ENCODE measurements at places on chromosomes 6 and 20.

GRCh38 chr6:18388942-18389341 lies 1.8 kb downstream of the RNF144B start:
- no peak for DNase-seq

- no peak for DNase-seq
Measured at GRCh38 chr6:7730784-7731227, 4.9 kb downstream of the BMP6 start.

DNA sequence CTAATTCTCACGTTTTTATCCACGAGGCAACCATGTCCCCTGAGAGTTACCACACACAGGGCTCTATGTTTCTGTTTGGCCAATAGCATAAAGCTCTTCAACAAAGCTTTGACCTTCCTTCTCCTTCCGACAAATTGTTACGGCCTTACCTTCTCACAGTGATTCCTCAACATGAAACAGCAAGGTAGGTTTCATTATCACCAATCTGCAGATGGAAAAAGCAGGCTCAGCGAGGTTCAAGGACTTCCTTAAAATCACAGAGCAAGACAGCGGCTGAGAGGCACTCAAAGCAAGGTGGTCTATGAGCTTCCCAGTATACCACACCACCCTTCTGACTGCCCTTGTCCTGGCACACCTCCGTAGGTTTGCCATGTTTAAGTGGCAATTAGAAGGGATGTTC lies 360.0 kb downstream of the CD83 start:
- DNase-seq = no peak

DNA sequence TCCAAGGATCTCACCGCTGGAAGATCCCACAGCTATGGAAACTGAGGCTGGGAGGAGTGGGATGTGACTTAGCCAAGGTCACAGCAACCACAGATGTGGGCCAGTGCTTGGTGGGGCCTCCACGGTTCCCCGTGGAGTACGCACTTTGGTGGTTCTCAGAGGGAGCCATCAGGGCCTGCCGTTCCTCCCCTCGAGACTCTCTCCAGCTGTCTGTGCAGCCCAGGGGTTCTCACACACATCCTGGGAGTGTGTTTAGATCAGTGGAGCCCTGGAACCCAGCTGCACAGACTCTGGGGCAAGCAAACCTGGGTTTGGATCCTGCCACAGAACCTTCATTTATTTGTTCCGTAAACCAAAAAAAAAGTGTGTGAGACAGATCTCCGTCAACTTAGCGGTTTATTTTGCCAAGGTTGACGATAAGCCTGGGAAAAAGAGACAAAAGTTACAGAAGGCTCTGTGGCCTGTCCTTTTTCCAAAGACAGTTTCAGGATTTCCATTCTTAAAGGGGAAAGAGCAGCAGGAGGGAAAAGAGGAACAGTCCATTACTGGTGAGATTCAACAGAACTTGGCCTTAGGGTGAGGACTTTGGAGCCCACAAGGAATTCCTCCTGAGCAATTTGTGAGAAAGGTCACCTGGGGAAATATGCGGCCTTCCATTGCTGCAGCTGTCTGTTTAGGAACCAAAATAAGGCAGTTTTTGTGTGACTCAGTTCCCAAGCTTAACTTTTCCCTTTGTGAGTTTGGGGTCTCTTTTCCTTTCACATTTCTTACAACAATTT lies 13.6 kb upstream of the MYMX start:
- DNase-seq = no peak

DNA sequence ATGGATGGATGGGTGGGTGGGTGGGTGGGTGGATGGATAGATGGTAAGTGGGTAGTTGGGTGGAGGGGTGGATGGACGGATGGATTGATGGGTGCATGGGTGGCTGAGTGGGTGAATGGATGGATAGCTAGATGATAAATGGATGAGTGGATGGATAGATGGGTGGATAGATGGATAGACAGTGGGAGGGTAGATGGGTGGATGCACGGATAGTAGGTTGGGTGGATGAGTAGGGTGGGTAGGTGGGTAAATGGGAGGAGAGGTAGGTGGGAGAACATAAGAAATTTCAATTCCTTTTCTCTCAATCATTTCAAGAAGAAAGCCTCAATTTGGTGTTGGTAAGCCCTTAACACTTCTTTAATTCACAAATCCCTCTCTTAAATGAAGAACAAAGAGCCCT lies 186.9 kb downstream of the PREX1 start:
- DNase-seq = no peak

GRCh38 chr6:120918137-120918536 lies 416.1 kb downstream of the TBC1D32 start:
- DNase-seq = no peak

DNA sequence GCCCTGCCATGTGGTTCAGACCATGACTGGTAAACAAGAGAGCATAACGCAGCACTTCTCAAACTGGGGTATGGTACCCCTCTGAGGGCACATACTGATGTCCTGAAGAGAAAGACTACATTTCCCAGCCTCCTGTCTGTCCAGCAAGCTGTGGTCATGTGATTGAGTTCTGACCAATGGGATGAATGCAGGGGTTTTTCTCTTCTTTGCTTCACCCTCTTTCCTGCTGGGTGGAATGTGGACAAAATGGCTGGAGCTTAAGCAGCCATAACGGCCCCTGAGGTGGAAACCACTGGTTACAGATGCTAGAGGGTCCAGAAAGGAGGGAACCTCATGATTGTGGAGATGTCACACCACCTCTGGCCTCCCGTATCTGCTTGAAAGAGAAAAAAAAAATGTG lies 19.4 kb upstream of the KCNB1 start:
- DNase-seq = no peak

All from stimulated activated CD4-positive, alpha-beta T cell treated with anti-CD3 and anti-CD28 coated beads, Interleukin-15, amount 100 ng/mL, for 1 hour (primary cell).